ENCODE measurements at places on chromosomes 7 and 10. TPM values are rescaled to one million over a fixed set of nuclear protein-coding genes. Genes with fewer than 3 reads are reported as not detected.
A peak's percentile ranks its signal among the peaks of the same experiment; 100 is the strongest.

- DNase-seq, result no peak
These were observed 6.3 kb upstream of the NSMCE4A start for GRCh38 chr10:121981346-121981745.

GRCh38 chr7:155610633-155611193, 33.7 kb upstream of the RBM33 start:
- no peak for DNase-seq

GRCh38 chr7:47937065-47937687, 11.1 kb downstream of the PKD1L1 start:
- DNase-seq, result no peak

GRCh38 chr7:67406976-67407375, 410.3 kb downstream of the TYW1 start:
- DNase-seq, result peak; percentile 28

DNA sequence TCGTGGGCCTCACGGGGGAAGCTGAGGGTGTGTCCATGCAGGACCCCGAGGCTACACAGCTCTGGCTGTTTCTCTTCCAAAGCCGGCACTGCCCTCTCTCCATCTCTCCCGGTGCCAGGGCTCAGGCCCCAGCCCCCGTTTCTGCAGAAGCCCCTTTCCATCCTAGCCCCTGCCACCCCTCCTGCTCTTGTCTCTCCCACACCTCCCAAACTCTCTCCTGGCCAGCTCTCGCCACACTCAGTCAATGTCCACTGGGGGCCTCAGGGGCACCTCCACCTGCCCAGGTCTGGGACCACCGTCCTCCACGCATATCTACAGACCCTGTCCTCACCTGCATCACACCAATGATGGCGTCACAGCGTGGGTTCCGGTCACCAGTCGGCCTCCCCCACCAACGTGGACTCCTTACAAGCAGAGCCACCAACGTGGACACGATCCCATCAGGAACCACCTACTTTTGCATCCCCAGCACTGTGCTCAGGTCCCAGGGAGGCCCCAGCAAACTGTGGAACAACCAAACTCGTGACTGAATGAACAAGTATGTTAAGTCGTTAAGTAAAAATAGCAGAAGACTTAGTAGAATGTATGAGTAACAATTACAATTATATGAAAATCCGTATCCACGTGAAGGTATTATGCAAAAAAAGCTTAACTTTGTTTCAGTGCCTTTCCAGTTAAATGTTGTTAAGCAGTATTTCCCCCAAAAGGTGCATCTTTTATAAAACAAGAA, 38.4 kb downstream of the DIP2C start:
- DNase-seq, result no peak

DNA sequence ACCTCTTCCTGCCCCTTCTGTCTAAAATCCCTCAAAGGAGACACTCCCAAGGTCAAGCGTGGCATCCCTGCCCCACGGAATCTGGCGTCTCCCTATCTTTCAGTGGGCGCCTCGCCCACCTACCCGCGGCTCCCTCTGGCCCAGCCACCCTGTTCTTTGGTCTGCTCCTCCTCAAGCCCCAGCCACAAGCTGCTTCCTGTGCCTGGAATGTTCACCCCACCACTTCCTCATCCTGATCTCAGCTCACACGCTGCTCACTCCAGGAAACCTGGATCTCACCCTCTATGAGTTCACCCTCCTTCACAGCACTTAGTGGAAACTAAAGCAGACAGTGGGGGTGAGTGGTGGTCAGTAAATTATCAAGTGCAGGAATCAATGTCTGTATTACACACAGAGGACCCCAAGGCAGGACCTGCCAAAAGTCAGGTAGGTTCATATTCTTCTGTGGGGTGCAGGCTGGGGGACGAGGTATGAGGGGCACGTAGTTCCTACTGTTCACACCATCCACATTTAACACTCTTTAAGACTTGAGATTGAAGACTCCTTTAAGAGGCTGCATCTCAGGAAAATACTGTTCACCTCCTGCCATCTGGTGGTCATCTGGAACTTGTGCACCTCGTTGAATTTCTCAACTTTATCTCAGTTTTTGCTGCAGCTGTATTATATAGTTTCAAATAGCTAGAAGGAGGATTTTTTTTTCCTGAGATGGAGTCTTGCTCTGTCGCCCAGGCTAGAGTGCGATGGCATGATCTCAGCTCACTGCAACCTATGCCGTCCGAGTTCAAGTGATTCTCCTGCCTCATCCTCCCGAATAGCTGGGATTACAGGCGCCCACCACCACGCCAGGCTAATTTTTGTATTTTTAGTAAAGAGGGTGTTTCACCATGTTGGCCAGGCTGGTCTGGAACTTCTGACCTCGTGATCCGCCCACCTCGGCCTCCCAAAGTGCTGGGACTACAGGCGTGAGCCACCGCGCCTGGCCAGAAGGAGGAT, 166.6 kb downstream of the ARHGAP21 start:
- peak; percentile 65 for DNase-seq

- DNase-seq, result no peak
These were observed 212.2 kb downstream of the PCLO start for GRCh38 chr7:82950436-82950835.

DNA sequence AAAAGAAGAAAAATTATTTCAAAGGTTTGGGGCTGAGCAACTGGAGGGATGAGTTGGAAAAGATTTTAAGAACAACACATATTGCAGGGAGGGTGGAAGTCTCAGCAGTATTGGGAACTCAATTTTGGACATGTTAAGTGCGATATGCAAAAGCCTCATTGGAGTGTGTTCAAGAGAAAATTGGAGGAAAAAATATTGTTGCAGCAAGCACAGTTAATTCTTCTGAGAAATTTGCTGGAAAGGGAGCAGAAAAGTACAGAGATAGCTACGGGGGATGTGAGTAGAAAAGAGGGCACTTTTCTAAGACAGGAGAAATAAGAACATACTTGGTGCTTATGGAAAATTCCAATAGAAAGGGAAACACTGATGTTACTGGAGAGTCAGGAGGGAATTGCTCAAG, 59.8 kb upstream of the MAGI2 start:
- no peak for DNase-seq

- DNase-seq, result no peak
These were observed 445.6 kb downstream of the GFRA1 start for GRCh38 chr10:115827231-115828009.

DNA sequence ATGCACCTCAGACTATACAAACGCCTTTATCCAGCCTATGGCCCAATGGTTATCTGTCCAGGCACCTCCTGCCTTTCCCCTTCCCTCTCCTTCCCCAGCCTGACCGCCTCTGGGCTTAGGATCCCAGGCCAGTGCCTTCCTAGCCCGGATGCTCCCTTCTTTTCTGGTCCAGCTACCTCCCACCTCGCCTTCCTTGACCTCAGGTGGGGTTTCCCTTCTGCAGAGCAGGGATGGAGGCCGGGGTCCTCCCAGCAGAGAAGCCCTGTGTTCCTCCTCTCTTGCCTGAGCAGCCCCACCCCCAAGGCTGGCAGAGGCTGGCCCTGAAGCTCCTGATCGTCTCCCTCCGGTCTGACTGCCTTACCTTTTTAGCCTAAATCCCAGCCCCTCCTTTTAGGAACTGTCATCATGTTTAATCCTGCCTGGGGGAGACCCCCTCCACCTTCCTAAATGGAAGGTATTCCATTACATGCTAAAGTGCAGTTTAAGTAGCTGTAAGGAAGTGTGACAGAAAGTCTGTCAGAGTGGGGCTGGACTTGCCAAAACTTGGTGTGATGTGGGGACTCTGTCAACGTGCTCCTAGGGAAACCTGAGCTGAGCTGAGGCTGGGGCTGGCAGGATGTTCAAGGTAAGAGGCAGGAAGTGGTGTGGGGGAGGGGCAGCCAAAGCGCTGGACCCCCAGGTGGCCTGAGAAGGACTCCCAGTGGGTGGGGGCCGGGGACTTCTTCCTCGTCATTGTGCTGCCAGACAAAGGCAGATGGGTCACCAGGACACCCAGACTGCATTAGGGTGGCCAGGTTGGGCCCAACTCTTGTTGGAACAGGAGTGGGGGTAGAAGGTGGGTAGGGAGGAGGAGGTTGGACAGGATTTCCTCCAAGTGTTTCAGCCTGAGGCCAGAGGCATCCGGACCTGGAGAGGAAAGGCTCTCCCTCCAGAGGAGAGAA, 39.5 kb downstream of the LBX1 start:
- no peak for DNase-seq

DNA sequence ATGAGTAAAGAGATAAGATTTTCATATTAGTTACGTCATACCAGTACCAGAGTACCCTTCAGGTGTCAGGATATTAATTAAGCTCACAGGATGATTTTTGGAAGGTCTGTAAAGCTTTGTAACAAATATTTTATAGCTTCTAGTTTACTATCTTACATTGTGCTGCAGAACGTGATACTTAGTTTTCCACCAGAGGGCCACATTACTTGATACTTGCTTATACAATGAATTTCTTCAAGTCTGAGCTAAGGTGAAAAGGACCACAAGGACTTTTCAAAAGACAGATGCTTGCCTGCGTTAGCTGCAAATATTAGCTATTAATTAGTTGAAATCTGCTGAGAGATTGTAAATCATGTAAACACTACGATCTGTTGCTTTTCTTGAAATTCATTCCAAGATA, 12.2 kb downstream of the FOXP2 start:
- DNase-seq, result peak; percentile 33

GRCh38 chr7:121516821-121517220, 120.7 kb upstream of the FAM3C start:
- DNase-seq, result no peak

- no peak for DNase-seq
These were observed 69.8 kb upstream of the BAIAP2L1 start for GRCh38 chr7:98470485-98471240.

DNA sequence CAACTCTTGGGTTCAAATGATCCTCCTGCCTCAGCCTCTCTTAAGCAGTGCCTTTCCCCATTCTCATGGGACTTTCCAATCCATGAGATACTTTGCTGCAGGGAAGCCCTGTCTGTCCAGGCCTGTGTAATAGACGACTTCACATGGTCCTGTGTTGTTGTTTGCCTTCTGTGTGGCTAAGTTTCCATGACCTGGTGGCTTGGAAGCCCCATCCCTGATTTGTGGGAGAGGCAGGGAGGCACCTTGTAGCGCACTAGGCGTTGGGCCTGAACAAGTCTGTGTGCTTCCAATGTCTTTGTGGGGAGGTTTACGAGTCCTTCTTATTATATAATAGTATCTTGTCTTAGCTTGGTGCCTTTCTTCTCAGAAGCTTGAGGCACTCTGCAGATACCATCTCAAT, 49.1 kb downstream of the TCF7L2 start:
- no peak for DNase-seq

DNA sequence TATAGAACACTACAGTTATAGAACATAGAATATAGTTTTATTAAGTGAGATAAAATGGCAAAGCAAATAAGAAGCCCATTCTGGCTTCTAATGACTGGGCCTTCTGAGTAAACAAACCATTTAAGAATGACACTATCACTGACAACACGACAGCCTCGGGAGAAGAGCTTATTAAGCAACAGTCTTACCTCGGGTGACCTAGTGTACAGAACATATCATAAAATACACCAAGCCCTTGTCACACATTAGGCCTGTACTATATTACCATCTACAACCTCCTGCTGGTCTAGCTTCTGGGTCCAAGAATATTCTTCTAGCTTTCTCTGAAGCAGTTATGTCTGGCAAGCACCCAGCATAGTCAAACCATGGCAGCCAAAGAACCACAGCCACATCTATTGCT, 32.0 kb downstream of the CCDC186 start:
- DNase-seq, result no peak

- no peak for DNase-seq
These were observed 93.7 kb upstream of the RPA3 start for GRCh38 chr7:7812112-7812511.

DNA sequence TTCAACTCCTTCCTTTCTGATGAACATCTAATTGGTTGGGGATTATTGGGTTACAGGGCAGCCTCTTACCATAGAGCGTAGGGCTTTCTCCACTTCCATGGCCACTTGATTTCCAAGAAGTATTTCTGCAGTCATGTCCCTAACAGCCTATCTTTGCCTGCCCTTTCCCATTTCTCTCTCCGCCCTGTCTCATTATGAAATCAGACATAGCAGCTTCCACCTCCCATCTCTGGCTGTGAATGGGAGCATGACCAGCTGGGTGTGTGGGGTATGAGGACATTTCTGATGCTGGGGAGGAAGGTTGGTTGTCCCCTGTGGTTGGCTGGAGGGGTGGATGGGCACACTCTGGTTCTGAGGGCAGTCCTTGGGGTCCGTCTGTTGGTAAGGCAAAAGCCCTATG, 41.2 kb downstream of the ADCYAP1R1 start:
- DNase-seq, result no peak

DNA sequence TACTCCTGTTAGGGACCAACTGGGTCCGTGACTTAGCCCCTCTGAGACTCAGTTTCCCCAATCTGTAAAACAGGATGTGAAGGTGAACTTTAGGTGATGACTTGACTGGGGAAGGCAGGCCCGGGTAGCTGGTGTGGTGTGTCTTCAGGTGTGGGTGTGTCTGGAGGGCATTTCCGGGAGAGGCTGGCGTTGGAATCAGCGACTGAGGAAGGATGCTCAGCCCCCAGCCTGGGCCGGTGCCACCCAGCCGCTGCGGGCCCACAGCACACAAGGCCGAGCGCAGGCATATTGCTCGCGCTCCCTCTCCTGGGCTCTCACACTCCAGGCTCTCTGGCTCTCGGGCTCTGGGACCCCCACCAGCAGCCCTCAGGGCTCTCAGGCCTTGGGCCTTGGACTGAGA, 31.7 kb upstream of the CNPY1 start:
- DNase-seq, result no peak

GRCh38 chr10:101782811-101783735, at the start of gene NPM3:
Gene NPM3 (minus strand): TSS chr10:101783446. CDS start chr10:101783390, 56 bp downstream.
- peak; percentile 60 for DNase-seq

DNA sequence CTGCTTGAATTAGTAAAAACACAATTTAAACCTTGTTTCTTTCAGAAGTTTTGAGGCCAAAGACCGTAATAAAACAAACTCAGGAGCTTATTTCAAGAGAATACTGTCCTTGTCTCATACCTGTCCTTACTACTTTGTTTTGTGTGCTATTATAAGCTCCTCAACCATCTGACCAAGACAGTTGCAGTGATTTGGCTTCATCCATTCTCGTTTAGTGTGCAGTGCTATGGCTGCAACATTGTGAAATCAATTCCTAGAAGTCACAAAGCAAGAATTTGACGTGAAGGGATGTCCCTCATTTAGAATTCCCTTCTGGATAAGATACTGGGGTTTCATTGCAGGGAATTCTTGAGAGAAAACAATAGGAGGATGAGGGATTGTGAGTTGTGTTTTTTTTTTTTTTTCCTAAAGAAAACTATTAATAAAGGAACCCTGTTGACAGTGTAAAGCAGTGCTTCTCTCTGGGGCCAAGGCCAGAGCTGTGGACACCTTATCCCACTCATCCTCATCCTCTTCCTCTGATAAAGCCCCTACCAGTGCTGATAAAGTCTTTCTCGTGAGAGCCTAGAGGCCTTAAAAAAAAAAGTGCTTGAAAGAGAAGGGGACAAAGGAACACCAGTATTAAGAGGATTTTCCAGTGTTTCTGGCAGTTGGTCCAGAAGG, at the start of gene OIT3:
Gene OIT3 (plus strand): TSS at position 604 of the 663 bp plus-strand sequence. CDS start 60 bp downstream, outside the sequence.
- no peak for DNase-seq

RELN gene
- total RNA-seq, result not detected

MAGI2 gene
- 2.7 TPM for total RNA-seq

MIOS gene
- 36.3 TPM for total RNA-seq

SPAG6 gene
- total RNA-seq, result not detected

CADPS2 gene
- 2.0 TPM for total RNA-seq

INA gene
- 0.26 TPM for total RNA-seq

GTF2IRD1 gene
- total RNA-seq, result 23.7 TPM

IFT22 gene
- 12.0 TPM for total RNA-seq

MICU1 gene
- total RNA-seq, result 20.8 TPM

CBLL1 gene
- total RNA-seq, result 9.0 TPM

ZPBP gene
- total RNA-seq, result not detected

LIPJ gene
- not detected for total RNA-seq

INTS1 gene
- 21.6 TPM for total RNA-seq

DGKB gene
- not detected for total RNA-seq

TCAF2 gene
- 2.3 TPM for total RNA-seq

PSAP gene
- total RNA-seq, result 1,098 TPM

TAF5 gene
- total RNA-seq, result 3.3 TPM

PCDH15 gene
- not detected for total RNA-seq

GPR15LG gene
- total RNA-seq, result 0.53 TPM
